Activated naive CD8-positive, alpha-beta T cell treated with anti-CD3 and anti-CD28 coated beads, Interleukin-2, amount 50 U/mL, for 24 hours (primary cell): ENCODE measurements at places on chromosomes 1 and 21.

DNA sequence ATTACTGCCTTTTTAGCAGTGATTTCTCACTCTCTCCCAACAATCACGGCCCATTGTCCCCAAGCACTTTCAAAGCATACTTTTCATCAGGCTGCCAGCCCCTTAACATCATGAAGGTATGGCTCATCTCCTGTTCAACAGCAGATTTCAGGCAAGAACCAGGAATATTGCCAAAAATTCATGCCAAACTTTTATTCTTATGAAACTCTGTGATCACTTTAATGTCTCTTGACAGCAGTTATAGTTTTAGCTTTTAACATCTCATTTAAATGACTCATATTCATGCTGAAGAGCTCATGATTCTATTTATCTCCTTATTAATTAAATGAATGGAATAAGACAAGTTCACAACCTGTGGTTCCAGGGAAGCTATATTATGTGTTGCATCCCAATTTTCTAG is 235.1 kb downstream of the GRIK1 start:
- DNase-seq, result no peak

DNA sequence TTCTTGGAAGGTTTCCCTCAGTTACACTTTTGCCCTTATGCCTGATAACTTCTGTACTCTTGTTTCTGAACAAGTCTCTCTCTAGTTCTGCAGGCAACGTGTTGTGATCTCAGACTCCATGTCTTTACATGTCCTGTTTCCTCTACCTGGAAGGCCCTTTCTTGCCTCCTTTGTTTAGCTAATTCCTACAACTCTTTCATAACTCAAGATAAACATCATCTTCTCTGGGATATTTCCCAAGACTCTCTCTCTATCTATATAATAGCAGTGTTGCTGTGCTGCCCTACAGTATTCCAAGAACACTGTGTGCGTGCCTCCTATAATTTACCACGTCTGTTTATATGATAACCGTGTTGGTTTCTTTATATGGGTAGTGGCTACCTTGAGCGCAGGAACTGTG is 47.8 kb downstream of the CHRM3 start:
- DNase-seq, result no peak

GRCh38 chr1:1440262-1441001 is 4.9 kb downstream of the VWA1 start:
- no peak for DNase-seq

DNA sequence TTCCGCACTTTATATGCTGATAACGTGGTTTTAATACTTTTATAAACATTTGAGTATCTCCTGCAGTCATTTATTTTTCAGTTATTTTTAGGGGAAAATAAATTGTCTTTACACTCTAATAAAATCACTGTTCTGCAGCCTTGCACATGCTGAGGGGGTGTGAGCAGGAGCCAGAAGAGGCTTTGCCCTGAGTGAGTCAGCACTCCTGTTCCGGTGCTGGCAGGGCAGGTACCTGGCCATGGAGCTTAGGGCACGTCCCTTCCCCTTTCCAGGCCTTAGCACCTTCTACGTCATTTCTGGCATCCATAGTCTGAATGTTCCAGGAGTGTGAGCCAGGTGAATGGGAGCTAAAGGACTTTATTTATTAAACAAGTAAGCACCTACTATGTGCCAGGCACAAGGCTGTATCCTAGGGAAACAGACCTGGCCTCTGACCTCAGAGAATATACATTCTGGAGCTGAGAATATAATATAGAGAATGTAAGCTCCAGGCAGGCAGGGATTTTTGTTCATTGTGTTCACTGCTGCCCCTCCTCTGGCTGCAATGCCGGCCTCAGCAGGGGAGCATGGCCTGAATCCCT is 402.9 kb downstream of the PTPRU start:
- DNase-seq, result no peak

DNA sequence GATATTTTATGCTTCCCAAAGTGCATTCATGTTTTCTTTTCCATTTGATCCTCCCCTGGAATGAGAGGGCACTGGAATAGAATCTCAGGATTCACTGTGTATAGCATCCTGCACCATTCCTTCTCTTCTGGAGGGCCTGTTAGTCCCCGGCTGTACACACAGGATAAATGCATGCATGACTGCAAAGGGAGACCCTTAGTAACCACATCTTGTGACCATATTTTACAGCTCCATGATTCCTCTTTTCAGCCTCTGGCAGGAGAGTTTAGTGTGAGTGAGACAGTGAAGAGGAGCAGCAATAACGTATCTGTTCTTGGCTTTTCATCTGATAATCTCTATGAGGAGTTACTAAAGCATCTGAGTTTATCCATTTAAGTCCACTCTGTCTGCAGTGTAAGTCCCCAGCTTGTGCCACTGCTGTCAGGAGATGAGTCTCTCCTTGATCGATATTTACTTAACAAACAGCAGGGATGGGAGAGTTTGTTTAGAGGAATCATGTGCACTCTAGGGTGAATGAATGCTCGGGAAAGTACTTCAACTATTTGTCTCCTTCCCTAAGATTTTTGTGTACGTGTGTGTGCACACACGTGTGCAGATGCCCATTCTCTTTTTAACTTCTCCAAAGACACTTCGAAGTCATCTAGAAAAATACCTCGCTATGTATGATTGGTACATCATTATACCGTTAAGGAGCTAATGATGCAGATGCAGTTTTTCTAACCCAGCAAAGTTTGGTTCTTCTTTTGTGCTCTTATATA is 41.1 kb downstream of the PROX1 start:
- DNase-seq, result no peak

GRCh38 chr1:36911561-36912364 is 122.6 kb downstream of the GRIK3 start:
- DNase-seq, result no peak

- DNase-seq, result no peak
Observed at GRCh38 chr21:39037807-39038405, 145.3 kb downstream of the PSMG1 start.

GRCh38 chr21:17763288-17764037 is 55.7 kb downstream of the C21orf91 start:
- DNase-seq, result no peak

- DNase-seq, result no peak
Observed at GRCh38 chr1:206854401-206855129, 10.9 kb upstream of the IL20 start.

DNA sequence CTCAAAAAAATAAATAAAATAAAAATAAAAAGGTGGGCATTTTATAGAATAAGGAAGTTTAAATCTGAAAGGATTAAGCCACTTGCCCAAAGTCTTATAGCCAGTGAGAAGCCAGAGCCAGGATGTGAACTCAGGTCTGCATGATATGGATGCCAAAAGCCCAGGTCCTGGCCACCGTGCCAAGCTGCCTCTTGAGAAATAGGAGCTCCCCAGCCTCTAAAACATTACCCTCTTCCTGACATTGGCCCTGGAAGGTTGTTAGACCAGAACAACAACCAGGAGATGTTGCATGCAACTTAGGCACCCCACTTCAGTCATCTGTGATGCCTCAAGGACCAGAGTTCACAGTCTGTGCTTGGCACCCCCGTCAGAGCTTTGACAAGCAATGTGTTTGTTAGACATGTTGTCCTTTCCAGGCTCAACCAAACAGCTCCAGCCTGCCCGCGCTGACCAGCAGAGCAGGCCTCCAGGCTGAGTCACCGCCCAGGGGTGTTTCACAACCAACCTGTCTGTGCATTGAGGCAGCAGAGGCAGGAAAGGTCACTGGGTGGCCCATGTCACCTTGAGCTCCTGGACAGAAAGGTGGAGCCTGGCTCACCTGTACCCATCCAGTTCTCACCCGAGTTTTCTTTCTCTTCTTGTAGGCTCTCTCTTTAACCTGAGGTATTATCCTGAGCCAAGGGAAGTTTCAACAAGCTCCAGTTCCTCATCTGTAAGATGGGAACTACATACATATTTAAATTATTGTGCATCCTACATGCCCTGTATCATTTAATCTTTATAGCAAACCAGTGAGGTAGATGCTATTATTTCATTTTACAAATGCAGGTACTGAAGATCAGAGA is 14.9 kb upstream of the MED18 start:
- DNase-seq, result no peak
